Right atrium auricular region (tissue), 2 donors: ENCODE measurements at places on chromosomes 13 and 19. TPM values are rescaled to one million over a fixed set of nuclear protein-coding genes. Genes with fewer than 3 reads are reported as not detected.

DNA sequence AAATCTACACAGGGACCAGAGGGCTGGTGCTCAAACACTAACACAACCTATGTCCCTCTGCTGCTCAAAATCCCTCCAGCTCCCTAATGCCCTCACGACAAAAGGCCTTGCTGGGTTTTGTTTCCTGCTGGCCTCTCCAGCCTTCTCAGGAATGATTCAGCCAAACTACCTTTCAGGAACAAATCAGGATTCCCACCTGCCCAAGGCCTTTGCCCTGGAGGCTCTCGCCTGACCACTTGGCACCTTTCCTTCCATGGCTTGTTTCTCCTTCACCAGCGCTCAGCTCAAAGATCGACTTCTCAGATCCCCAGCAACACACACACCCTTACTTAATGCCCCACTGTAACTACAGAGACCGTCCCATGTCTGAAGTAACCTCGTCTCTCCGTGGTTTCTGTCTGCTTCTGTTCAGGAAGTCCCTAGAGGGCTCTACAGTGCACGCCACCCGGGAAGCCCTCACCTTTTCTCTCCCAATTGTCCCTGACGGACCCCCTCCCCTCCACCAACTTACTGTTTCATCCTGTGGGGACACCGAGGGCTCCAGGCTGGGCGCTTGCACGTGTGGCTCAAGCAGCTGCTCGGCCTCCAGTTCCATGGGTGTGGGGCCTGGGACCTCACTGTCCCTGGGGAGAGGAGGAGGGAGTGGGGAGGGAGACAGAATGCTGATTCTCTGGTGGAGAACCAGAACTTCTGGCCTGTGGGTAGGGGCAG, 3.2 kb upstream of the SIX5 start:
- DNase-seq = no peak

GRCh38 chr13:41326661-41327060, 15.6 kb downstream of the NAA16 start:
- no peak for DNase-seq

DNA sequence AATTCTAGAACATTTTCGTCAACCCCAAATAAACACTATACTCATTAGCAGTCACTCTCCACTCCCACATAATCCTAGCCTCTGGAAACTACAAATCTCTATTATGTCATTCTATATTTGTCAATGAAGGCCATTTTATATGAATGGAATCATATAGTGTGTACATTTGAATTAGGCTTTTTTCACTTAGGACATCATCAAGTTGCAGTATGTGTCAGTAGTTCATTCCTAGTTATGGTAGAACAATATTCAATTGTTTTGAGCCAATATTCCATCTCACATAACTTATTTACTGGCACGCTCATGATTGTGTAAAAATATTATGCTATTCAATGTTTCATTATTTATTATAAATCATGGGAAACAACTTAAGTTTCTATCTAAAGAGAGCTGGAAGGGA, 1610.4 kb upstream of the MIR17HG start:
- no peak for DNase-seq

CCDC194 gene
- total RNA-seq = not detected

DNA sequence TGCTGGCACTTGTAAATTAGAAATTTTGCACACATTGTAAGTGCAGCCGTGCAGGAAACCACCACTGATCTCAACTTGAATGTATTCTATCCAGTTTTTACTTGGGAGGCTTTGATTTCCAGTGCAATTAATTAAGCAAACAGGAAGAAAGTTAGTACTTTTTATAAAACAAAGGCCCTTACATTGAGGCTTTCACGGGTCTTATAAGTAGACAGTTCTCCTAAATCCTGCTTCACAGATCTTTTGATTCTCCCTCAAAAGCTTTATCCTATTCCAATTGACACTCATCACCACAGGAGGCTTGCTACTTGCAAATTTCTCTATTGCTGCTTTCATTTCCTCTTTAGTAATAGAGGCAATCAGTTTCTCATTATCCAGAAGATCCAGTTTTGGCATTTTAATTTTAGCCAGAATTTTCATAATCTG, 90.1 kb downstream of the ERCC5 start:
- DNase-seq = no peak

GRCh38 chr19:4866595-4867424, 657 bp downstream of the PLIN3 start:
- peak; percentile 69 for DNase-seq

DNA sequence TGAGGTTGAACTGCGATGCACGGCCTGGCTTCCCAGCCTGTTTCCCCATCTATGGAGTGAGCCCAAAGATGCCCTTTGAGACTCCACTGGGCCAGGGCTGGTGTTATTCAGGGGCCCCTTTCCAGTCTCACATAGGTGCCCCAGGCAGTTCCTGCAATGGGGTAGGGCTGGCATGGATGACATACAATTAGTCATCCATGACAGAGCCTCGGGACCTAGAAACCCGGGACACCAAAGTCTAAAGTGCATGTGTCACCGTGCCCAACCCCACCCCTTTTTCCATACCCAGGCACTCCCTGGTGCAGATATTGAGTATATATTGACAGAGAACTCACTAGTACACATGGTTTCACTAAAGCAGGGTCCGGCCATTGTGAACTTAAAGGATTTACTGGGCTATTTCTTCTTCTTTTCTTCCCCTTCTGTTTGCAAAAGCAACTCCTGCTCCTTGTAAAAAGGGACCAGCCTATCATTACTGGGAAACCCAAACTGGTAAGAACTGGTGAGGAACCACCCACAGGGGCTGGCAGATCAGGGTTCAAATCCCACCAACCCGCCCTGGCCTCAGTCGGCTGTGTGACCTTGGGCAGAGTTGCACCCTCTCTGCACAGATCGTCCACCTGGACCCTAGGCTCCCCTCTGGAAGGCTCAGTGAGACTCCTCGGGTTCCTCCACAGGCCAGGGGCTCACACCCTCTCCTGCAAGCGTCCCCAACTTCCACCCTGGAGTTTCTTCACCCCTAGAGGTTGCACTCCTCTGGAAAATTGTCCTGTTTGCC, 2.7 kb downstream of the B3GNT3 start:
- DNase-seq = no peak

DNA sequence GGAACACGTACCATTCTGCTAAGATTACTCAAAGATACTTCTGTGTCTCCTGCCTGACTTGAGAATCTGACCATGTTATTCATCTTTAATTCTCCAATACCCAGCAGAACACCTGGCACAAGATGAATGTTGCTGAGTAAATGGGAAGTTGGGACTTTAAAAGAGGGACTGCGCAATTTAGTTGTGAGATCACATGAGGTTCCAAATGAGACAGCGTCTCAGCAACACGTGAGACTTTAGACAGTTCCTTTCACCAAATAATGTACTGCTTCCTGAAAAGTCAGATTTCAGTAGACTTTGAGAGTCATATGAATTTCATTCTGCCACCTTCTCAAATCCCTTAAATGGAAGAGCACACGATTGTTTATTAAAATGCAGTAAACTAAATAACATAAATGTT, 36.7 kb downstream of the DOCK9 start:
- DNase-seq = no peak

DNA sequence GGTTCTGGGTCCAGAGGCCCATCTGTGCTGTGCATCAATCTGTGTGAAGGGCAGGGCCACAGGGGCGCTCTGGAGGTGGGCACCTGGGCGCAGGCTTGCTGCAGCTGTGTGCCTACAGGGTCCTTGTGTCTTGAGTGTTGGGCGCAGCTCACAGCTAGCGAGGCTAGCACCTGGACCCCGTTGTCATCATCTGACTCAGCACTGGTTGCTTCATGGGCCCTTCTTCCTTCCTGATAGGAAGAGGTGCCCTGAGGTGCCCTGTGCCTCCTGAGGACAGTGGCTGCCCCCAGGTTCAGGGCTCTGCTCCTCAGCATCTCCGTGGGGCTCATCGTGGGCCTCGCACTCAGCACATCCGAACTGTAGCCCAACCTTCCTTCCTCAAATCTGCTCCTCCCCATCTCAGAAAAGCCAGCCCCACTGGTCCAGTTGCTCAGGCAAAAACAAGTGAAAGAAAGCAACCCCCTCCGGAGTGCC, 54.8 kb downstream of the GATAD2A start:
- no peak for DNase-seq

DNA sequence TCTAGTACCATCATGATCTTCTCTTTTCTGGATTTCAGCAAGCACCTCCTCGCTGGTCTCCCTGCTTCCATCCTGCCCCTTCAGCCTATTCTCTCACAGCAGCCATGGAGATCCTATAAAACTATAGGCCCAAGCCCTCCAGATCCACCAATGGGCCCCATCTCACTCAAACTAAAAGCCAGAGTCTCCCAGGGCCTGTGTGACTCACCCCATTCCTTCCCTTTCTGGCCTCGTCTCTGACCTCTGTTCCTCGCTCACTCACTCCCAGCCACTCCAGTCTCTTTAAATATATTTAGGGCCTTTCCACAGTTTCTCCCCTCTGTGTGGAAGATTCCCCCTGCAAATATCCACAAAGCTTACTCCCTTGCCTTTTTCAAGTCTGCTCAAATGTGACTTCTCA, 89.7 kb downstream of the HSPH1 start:
- DNase-seq = no peak

GRCh38 chr13:91214031-91214430, 133.5 kb upstream of the MIR17HG start:
- no peak for DNase-seq

PDE4C gene
- total RNA-seq = 1.4 TPM

FAM216B gene
- 23.5 TPM for total RNA-seq

GRCh38 chr19:17751103-17751911, at the start of gene FCHO1:
FCHO1 (plus strand) TSS chr19:17751477; CDS start chr19:17755165, 3,688 bp downstream.
- no peak for DNase-seq

DNA sequence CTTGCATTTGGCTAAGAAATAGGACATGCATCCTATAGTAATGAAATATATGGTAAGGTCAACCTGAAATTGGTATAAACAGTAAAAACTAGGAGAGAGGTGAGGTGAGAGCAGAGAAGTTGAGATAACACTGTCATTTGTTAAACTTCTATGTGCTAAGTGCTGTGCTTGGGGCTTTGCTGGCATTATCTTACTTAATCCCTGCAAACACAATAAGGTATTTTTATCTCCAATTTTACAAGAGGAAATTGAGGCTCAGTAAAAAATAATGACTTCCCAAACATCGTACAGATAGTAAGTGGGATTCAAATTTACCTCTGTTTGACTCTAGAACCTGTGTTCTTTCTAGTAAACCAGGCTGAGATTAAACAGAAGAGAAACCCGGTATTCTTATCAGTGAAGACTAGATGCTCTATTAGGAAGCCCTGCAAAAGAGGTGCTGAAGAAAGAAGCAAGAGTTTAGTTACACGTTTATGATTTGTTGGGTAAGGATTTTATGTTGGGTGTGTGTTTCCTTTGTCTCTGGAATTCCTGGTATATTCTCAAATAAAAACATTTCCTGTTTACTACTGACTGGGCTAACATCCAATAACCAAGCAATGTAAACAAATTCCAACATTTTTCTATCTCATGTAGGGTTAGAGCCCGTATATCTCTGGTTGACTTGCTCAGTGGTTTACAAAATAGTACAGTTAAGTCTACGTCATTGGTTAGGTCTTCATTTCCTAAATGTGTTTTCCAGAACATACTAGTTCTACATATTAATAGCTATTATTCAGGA, 137.3 kb upstream of the FNDC3A start:
- no peak for DNase-seq

DNA sequence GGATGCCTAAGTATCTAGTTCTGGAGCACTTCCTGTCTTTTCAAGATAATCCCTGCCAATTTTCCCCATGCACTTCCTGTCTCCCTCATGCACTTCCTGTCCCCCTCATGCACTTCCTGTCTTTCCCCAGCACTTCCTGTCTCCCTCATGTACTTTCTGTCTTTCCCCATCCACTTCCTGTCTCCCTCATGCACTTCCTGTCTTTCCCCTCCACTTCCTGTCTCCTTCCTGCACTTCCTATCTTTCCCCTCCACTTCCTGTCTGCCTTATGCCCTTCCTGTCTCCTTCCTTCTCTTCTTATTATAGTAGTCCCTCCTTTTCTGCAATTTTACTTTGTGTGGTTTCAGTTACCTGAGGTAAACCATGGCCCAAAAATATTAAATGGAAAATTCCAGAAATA, 3.0 kb upstream of the TNNT1 start:
- DNase-seq = no peak

FNDC3A gene
- total RNA-seq = 29.4 TPM

DNA sequence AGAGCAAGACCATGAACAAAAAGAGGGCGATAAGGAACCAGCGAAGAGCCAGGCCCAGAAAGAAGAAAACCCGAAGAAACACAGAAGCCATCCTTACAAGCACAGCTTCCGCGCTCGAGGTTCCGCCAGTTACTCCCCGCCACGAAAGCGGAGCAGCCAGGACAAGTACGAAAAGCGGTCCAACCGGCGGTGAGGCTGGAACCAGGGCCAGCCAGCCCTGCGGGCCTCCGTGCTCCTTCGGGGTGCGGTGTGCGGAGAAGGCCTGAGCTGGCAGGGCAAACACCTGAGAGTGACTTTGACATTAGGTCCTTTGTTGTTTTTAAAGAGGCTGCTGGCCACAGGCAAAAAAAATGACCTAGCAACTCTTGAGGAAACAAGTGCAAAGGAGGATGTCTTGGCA, 44.1 kb downstream of the POLR1D start:
- no peak for DNase-seq

DNA sequence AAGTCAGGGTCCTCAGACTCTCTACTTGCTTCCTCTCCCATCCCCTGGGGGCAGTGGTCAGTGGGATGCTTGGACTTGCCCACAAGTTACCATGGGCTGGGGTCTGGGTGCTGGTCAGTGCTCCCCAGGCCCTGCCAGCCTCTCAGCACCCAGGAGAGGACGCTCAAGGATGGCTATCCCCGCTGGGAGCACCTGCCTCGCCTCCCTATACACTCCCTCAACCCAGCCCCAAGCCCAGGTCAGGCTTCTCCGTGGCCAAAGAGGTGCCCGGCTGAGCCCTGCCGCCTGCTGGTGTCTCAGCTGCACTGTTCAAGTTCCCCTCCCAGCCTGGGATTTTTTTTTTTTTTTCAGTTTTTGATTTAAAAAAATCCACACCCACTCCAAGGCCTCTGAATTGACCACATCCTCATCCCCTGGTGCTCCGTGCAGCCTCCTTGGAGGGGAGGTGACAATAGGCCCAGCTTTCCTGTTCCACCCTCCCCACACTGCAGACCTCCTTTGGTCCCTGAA, 10.8 kb downstream of the F2RL3 start:
- no peak for DNase-seq

GRCh38 chr19:44611812-44612295, 1.5 kb upstream of the IGSF23 start:
- DNase-seq = no peak

IZUMO2 gene
- total RNA-seq = not detected
